ENCODE measurements at places on chromosomes 7 and 10.

- peak; percentile 23 for DNase-seq
Measured at GRCh38 chr10:118332948-118333710, 9.0 kb downstream of the FAM204A start.

DNA sequence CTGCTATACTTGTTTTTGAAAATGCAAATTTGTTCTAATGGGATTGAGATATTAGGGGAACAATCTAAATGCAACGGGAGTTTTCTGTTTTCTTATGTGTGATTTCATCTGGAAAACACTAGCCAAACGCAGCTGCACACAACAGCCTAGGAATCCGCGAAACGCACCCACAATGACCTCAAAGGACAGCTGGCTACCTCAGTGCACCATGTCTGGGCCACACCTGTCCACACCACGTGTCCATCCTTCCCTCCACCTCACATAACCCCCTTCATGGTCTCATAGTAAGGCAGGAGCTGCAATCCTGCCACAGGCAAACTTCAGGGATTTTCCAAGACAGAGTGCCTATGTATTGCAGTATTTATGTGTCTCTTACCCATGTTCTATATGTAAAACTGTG, 382.5 kb upstream of the PRKCQ start:
- DNase-seq, result no peak

- no peak for DNase-seq
Measured at GRCh38 chr7:66800591-66800990, 60.1 kb downstream of the RABGEF1 start.

GRCh38 chr7:70838292-70838907, 293.5 kb upstream of the GALNT17 start:
- no peak for DNase-seq

DNA sequence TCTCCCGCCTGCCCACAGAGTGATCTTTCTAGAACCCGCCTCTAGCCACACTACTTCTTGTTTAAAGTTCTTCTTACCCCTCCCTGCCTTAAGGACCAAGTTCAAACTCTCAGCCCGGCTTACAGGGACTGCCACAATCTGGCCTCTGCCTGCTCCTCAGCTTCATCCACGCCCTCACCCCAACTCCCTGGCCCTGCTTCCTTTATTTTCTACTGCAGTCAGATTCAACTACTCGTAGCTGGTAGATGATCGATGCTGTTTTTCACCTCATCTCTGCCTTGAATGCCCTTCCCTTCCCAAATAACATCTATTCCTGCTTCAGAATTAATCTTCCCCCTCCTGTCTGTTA, 508.5 kb downstream of the RPS24 start:
- DNase-seq, result no peak

- no peak for DNase-seq
Measured at GRCh38 chr10:3783682-3784432, 1.2 kb downstream of the KLF6 start.

GRCh38 chr7:19113855-19114550, 3.4 kb downstream of the TWIST1 start:
- peak; percentile 42 for DNase-seq

DNA sequence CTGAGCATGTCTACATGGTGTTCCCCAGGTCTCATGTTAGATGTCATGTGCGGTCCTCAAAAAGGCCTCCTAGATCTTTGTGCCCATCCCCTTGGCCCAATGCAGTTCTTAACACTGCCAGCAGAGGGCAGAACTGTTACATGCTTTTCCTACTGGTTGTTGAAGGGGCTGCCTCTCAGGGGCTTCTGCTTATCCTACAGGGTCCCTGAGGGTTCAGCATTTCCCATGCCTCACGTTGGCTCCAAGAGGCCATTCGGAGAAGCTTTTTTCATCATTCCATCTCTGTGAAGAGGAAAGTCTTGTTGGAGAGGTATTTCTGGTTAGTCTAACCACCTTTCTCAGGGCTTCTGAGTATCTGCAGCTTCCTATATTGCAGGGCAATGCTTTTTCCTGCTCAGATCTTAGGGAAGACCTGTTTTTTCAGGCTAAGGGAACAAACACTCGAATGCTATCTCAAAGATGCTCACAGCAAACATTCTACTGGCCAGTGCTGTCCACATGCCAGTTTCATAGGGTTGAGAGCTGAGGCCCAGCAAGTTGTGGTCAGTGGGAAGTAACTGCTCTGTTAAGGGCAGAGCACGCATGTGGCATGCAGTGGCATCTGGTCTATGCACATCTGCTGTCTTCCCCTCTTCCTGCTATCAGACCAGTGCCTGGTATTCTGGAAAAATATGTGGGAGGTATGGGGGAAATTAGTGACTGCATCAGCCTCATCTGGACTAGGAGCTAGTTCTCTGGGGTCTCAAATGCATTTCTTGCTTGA, 31.5 kb downstream of the MBL2 start:
- DNase-seq, result peak; percentile 32

DNA sequence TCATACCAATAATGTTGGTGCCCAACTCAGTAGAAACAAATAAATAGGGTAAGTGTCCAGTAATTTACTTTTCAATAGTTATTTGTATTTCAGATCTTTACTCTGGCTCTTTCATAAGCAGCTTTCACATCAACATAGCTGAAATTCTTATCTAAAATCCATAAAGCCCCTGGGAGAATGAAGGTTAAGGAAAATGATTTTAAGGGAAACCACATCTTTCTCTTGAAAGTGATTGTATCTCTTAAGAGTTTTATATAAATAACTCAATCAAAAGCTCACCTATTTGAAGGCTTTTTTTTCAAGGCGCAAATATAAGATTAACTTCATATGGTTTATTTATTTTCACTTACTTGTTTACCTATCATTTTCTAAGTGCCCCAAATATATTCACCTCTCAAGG, 324.4 kb downstream of the HGF start:
- DNase-seq, result no peak

DNA sequence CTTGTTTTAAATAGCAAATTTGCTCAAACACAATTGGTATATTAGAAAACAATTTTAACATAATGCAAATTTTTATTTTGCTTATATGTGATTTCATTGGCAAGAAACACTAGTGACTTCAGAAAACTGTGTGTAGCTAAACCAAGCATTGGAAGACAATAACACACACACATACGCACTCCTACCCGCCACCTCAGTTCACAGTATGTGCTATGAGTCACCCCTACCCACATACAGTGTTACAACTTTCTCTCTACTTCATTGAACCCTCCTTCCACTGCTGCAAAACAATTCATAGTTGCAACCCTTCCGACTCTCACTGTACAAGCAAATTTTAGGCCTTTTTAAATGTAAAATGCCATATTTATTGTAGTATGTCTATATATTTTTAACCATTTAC, 119.9 kb upstream of the THSD7A start:
- DNase-seq, result no peak

GRCh38 chr10:125154529-125154928, 5.8 kb downstream of the CTBP2 start:
- DNase-seq, result no peak

- no peak for DNase-seq
Measured at GRCh38 chr10:85657476-85658113, 709.0 kb downstream of the GRID1 start.

DNA sequence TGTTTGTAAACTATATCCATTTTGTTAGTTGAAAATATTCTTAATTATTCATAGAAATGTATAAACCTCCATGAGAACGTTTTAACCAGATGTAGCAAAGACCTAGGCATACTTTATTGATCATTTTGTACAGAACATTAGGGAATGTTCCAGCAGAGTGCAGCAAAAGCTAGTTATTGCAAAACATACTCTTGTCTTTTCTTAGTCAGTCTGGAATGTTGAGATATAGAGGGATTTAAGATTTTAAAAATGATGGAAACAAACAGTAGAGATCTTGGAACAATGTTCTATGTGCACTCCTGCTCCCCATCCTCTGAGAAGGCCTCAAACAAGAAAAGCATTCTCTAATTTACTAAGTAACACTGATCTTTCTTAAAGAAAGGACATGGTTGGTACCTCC, 292.1 kb downstream of the BBS9 start:
- no peak for DNase-seq

DNA sequence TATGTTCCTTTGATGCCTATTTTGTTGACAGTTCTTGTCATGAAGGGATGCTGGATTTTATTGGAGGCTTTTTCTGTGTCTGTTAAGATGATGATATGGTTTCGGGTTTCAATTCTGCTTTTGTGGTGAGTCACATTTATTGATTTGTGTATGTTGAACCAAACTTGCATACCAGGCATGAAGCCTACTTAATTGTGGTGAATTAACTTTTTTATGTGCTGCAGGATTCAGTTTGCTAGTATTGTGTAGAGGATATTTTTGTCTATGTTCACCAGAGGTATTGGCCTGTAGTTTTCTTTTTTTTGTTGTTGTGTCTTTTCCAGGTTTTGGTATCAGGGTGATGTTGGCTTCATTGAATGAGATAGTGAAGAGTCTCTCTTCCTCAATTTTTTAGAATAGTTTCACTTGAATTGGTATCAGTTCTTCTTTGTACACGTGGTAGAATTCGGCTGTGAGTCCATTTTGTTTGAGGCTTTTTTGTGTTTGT, 345.9 kb downstream of the KIF20B start:
- no peak for DNase-seq

GRCh38 chr10:23439961-23440889, 1.4 kb downstream of the OTUD1 start:
- peak; percentile 42 for DNase-seq

DNA sequence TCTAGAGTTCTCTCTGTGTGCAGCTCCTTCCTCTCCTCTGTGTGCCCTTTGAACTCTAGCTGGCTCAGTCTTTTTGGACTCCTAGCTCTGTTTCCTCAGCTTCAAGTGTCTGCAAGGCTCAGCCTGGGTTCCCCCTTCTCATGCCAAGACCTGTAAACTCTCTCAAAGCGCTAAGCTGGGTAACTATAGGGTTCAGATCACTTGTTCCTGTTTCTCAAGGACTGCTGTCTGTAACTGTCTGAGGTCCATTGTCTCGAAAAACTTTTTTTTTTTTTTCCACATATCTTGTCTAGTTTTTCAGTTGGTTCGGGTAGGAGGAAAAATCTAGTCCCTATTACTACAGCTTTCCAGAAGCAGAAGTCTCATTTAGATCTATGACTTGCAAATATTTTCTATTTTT, 46.6 kb upstream of the PPP1R17 start:
- DNase-seq, result no peak

DNA sequence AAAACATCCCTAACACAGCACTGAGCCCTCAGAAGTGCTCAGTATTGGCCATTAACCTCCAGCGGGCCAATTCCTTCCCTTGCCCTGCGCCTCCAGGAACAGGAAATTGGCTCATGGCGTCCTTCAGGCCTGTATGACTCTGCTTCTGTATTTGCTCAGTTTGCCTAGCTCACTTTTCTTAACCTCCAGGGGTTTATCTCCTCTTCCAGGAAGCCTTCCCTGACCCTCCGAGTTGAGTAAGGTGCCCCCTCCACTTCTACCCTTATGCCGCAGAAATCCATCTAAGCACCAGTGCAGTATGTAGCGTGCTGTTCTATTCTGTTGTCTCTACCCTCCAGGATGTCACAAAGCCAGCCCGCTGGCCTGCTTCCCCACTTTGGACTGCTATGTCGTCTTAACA, 1.1 kb upstream of the SFXN4 start:
- DNase-seq, result no peak

GRCh38 chr10:61812920-61813319, 88.6 kb upstream of the ARID5B start:
- DNase-seq, result no peak

- no peak for DNase-seq
Measured at GRCh38 chr10:36383349-36383748, 741.3 kb upstream of the FZD8 start.

- no peak for DNase-seq
Measured at GRCh38 chr10:88081457-88082054, 218.1 kb downstream of the PTEN start.

- no peak for DNase-seq
Measured at GRCh38 chr10:11242443-11243387, 225.0 kb downstream of the CELF2 start.

DNA sequence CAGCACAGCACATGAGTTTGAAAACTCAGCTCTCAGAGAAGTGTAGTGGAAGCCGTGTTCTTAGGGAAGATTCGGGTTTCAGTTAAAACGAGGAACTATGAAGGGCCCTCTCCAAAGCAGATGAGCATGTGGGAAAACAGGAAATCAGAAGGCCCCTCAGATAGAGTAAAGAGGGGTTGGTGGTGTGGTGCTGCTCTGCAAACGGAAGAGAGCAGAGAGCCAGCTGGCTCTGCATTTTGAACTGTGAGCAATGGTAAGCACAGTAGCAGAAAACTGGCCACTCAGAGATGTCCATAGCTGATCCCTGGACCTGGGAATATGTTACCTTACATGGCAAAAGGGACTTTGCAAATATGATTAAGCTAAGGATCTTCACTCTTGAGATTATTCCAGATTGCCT, 27.9 kb upstream of the CUL1 start:
- DNase-seq, result no peak

GRCh38 chr7:12475362-12476063, 71.8 kb upstream of the VWDE start:
- DNase-seq, result peak; percentile 41

DNA sequence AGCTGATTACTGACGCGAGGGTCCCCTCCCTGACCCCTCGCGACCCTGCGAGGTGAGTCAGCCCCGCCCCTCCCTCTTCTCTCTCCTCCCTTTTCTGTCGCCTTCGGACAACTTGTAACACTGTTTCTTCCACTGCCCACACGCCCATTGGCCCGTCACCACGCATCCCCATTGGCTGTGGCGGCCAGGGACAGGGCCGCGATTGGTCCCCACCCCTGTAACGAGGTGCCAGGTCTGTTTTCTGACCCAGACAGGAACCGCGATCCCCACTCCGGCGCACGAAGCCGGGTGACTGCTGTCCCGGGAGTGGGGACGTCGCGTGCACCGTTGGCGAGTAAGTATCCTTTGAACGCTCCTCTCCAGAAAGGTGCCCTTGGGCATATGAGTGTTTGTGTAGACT, at the start of gene STRA8:
STRA8 (plus strand) TSS at position 269 of the 400 bp plus-strand sequence. CDS start 6,687 bp downstream, outside the sequence.
- DNase-seq, result no peak

GRCh38 chr10:131638880-131639278, 261.9 kb upstream of the PPP2R2D start:
- no peak for DNase-seq

- DNase-seq, result no peak
Measured at GRCh38 chr10:47207281-47207615, 92.7 kb upstream of the GDF10 start.

DNA sequence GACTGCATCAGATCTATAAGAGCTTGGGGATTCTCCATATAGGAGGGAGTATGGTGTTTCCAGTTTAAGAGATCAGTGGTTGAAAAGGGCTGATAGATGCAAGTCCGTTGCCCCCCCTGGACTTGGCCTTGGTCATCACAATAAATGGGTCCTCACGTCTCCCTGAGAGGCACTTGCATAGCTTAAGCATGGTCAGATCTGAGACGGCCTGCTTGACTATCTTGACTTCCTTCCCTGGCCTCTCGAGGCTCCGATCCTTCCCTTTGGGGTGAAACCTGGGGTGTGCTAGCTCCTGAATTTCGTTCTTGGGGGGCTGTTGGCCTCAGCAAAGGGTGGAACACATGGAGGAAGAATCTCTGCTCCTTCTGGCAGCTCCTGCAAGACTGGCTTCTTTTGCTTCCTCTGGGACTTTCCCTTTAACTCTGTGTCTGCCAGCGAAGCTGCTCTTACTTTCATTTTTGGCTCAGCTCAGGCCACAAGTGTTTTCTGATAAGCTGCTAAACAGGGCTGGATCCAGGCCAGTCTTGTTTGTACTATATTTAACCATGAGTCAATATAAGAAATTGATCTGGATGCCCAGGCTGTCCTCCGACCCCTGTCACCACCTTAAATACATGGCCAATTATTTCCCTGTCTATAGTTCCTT, 11.2 kb upstream of the ZNF485 start:
- DNase-seq, result no peak

- no peak for DNase-seq
Measured at GRCh38 chr10:95242581-95243317, 48.1 kb downstream of the PDLIM1 start.

- DNase-seq, result no peak
Measured at GRCh38 chr7:92333866-92334265, 88.1 kb downstream of the ANKIB1 start.

- no peak for DNase-seq
Measured at GRCh38 chr10:11093771-11094736, 76.4 kb downstream of the CELF2 start.

Measured in RWPE1 (cell line).